ENCODE measurements at places on chromosomes 6 and 20.

- DNase-seq: no peak
These were observed 81.1 kb upstream of the SMIM8 start for GRCh38 chr6:87241304-87241703.

DNA sequence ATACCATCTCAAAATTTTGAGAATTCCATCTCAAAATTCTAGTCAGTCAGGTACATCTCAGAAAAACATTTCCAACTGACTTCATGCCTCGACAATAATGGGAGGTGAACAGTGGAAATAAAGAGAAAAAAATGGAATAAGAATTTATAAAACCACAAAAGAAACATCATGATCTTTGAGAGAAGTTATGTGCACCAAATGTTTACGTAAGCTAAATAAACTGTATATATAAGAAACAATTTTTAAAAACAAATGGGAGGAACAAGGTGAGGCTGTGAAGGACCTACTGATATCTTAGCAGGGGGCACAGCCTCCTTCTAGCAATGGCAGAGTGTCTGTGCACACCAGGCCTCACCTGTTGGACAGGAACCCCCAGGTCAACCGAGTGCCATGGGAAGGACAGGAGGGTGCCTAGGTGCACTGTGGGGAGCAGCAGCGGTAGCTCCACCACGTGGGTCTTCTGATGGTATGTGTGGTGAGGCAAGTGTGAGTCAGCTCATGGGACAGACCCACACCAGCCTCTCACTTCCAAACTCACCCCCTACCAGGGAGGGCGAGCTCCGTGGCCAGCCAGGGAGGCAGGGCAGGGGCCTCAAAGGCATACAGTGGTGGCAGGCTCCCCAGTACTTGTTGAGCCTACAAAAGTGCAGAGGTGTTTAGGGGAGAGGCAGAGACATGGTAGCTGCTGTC lies 23.2 kb downstream of the DIDO1 start:
- peak; percentile 18 for DNase-seq

DNA sequence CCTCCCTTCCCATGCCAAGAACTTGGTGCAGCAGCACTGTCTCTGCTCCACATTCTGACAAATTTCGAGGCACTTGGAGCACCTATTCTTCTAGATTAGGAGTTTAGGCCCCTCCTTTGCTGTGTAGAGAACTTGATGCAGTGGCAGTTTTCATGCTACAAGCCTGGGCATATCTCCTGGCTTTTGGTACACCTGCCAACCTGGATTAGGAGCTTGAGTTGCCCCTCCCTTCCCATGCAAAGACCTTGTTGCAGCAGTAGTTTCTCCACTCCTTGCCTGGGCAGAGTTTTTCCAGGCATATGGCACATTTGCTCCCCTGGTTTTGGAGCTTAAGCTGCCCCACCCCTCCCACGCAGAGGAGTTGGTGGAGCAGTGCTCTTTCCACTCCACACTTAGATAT lies 956.1 kb downstream of the EYS start:
- DNase-seq: no peak

DNA sequence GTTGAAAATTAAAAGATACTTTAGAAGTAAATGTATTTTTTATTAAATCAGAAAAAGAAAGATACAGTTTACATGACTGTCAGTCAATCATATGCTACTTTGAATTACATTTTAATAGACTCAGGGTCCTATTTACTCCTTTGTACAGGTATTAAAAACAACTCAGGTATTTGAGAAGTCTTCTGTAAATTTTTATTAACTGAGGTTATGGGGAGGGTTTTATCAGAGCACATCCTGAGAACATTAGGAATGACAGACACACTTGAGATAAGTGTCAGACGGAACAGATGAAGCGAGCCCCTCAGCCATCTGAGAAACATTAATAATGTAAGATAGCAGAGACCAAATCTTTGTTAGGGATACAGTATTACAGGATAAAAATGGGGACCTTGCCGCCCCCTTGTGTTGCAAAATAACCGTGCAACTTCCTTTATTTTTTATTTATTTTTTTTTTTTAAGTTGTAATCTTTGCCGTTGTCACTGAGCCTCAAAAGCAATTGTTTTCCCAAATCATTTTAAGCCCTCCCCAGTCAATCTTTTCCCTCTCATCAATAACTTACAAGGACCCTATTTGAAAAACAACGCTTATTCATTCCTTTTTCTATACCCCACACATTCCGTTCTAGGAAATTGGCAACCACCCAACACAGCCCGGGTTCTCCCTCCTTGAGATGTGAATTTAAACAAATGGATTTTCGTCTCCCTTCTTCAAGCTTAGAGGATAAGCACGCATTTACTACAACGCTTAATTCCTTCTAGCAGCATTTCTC lies 126.7 kb downstream of the BCAS1 start:
- DNase-seq: peak; percentile 54

DNA sequence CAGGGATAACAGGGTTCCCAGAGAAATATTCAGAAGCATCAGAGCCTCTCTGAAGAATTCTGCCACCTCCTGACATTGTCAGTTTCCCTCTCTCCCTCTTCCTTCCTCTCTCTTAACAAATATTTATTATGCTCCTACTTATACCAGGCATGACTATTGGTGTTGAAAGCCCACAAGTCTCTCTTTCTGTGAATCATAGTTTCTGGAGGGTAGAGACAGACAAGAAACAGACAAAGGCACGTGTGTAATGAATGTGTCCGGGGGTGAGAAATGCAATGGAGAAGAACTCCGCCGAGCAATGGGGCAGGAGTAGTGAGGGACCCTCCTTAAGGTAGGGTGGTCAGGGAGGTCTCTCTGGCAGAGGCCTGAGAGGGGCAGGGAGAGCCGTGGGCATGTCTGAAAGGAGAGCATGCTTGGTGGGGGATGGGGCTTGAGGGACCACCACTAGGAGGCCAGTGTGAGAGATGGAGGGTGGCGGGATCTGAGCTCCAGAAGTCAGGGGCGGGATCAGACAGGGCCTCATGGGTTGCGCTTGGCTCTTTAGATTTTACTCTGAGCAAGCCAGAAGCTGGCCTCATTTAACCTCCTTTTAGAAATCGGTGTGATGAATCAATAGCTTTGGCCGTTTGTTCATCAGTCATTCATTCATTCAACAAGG lies 57.3 kb downstream of the EYA2 start:
- DNase-seq: peak; percentile 41

GRCh38 chr20:61932199-61932592 lies 133.5 kb downstream of the TAF4 start:
- no peak for DNase-seq

DNA sequence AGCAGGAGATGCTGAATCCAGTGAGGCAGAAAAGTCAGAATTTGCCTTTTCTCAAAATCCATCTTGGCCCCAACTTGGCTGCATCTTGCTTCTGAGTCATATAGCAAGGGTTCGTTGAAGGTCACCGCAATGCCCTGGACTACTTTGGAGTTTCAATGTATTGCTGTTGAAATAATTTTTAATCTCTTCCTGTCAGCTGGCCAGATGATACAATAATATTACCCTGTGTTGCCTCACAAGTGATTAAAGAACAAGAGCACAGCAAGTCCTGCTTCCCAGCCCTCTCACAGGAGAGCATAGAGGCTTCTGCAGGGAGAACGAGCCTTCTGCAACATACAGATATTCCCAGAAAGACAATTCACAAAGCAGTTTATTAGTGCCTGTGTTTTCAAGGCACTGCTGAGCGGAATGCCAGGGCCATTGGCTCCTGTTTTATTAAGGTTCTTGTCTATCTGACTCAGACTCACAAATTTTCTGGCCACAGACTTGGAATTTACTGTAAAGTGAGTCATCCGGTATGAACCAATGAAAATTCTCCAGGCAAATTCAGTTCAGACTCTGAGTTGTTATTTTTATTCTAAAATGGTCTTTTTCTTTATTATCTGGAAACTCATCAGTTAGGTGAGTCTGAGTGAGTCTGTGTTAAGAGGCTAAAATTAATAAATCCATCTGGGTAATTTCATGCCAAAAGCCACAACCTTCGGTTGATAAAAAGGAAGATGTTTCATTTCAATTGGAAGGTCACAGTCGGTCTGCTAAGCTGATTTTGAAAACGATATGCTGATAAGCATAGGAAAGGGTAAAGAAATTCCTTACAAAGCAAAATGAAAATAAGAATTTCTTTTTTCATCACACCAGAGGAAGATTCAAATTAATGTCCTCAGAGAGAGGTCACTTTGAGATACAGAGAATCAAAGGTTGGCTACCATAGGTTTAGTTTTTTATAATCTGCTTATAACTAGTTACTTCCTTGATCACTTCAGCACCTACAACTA lies 289.4 kb upstream of the STXBP5 start:
- DNase-seq: peak; percentile 86

DNA sequence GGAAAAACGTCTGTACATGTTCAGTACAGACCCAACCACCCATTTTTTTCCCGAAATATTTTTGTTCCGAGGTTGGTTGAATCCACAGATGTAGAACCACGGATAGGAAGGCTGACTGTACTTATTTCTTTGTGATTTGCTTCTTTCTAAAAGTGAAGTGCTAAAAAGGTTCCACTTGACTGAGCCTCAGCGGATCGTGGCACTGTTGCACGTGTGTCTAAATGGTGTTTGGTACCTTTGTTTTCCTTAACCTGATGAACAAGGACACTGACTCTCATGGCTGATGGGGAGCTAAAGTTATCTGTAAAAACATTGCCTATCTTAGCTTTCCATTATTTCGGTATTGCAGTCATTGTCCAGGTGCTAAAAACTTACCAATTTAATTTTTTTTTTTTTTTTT lies 6.2 kb downstream of the BPHL start:
- DNase-seq: no peak

- DNase-seq: no peak
These were observed 3.6 kb downstream of the C6orf52 start for GRCh38 chr6:10690651-10691445.

DNA sequence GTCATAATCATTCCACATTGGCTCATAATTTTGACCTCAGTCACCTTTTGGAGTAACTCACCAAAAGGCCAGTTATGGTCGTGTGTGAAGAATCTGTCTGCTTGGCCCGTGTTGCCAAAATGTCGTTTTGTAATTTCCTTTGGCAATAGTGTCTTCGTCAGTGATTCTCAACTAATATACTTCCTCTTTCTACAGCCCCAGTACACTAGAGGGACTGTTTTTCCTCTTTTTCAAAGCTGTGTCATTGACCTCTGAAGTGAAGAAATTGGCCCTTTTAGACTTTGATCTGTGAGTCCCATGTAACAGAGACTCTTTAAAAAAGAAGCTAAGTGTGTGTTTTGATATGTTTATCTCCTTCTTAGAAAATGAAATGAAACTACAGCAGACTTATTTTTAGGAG lies 5.2 kb downstream of the FOXO3 start:
- DNase-seq: peak; percentile 70

DNA sequence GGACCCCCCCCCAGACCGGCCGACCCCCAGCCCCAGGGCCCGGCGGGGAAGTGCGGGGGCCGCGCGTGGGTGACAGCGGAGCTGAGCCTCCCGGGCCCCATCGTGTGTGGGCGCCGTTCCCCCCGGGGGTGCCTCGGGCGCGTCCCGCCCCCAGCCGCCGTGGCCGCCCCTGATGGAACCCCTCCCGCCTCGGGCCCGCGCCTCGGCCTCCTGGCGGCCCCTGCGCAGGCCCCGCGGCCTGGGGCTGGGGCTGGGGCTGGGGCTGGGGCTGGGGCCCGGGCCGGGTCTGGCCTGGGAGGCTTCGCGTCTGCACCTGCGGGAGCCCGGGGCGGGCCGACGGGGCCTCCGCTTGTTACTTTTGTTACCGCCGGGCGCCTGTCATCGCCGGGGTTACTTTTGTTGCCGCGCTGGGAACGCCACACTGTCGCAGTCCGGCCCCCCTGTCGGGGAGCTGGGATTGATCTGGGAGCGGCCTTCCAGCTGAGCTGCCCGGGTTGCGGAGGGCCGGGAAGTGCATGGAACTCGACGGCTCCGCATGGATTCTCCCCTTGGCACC lies 598 bp downstream of the OGFR start:
- DNase-seq: peak; percentile 32

- DNase-seq: peak; percentile 83
These were observed 20.8 kb downstream of the DAAM2 start for GRCh38 chr6:39812853-39813533.

DNA sequence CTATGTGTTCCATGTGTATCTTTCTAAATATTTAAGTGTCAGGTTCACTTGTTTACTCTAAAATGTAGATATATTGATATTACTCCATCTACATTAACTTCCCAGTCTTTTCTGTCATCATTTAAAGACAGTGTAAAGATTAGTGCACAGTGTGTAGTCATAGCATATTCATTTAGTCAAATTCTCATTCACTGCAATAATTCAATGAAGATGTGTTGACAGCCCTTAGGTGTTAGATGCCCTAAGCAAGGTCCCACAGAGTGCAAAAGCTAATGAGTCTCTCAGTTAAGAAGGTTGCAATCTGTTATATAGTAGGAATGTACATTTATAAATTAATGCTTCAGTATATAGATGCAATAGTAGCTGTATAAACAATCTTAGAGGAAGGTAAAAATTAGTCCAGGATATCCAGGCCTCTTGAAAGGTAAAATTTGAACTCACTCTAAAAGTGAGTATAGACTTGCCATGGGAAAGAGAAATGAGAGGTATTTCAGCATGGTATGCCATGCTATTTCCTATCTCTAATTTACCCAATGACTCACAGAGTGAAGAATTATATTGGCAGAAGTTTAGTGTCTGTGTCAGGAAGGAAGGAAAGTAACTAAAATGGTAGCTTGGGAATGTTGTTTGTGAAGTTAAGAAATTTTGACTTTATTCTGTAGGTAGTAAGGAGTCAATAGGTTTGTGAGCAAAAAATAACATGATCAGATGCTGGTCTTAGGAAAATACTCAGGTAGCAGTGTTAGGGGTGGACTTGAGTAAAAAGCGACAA lies 969.9 kb upstream of the CITED2 start:
- peak; percentile 50 for DNase-seq

- no peak for DNase-seq
These were observed 14.9 kb upstream of the CCN5 start for GRCh38 chr20:44700306-44700705.

GRCh38 chr6:167733740-167734661 lies 92.7 kb upstream of the AFDN start:
- no peak for DNase-seq

DNA sequence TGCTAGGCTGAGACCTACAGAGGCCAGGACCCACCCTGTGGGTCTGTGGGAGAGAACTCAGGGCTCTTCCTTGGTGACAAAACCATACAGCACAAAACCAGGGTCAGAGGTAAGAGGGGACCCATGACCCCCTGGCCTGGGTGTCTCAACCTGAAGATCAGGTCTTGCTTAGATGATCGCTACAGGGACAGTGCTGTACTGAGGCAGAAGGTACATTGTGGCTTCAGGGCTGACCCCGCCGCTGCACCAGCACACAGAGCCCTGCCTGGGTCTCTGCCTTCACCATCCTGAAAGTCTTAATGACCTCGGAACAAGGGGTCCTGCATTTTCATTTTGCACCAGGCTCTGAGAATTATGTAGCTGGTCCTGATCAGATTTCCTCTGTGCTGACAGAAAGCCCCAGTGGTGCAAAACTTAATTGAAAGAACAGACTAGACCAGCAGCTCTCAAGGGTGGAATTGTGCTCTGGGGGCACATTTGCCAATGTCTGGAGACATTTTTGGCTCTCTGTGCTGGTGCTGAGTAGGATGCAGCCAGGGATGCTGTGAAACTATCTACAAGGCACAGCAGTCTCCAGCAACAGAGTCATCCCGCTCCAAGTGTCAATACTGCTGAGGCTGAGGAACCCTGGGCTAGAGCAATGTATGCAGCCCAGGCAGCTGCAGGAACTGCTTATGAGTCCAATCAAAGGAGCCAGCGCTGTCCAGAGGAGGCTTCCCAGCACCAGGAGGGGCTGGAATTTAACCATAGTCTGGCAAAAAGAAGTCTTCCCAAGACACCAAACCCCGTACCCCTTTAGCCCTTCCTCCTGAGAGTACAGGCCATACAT lies 254.9 kb downstream of the ERMARD start:
- no peak for DNase-seq
